ENCODE measurements at places on chromosomes 16 and 17.

GRCh38 chr16:10729104-10730048 lies 14.3 kb upstream of the NUBP1 start:
- no peak for DNase-seq

DNA sequence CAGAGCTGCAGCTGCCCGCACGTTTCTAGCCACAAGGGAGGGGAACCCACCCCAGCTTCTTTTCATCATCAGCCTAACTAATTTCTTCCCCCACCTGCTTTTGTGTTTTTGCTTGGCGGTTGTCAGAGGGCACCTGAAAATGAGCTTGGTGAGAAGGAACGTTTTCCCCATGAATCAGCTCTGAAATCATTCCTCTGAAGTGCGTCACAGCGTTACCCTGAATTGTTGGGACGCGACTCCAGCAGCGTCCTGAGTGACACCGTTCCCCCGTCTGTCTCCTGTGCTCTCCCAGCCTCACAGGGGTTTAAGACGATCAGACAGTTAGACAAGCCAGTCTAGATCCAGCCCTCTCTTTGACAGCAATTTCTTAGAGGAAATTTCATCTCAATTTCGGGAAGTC lies 722.9 kb upstream of the EEF2KMT start:
- DNase-seq: no peak

DNA sequence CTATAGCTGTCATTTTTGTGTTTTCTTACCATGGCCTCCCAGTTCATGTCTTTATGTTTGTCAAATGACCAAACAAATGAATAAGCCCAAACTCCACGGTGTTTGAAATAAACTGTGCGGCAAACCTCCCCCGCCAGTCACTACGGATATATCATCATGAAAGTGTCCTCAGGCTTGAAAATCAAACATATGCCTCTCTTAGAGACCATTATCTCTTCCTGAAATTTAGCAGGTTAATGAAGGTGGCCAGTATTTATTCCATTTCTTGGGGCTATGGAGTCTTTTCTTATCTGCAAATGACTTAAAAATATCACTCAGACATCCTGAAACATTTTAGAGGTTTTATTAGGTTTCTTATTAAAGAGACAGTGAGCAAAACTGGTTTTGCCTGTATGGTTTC lies 610.3 kb upstream of the CDH5 start:
- no peak for DNase-seq

- DNase-seq: no peak
Observed at GRCh38 chr17:57247261-57247660, 9.1 kb upstream of the MSI2 start.

- no peak for DNase-seq
Observed at GRCh38 chr16:27639561-27640276, 89.8 kb downstream of the KATNIP start.

DNA sequence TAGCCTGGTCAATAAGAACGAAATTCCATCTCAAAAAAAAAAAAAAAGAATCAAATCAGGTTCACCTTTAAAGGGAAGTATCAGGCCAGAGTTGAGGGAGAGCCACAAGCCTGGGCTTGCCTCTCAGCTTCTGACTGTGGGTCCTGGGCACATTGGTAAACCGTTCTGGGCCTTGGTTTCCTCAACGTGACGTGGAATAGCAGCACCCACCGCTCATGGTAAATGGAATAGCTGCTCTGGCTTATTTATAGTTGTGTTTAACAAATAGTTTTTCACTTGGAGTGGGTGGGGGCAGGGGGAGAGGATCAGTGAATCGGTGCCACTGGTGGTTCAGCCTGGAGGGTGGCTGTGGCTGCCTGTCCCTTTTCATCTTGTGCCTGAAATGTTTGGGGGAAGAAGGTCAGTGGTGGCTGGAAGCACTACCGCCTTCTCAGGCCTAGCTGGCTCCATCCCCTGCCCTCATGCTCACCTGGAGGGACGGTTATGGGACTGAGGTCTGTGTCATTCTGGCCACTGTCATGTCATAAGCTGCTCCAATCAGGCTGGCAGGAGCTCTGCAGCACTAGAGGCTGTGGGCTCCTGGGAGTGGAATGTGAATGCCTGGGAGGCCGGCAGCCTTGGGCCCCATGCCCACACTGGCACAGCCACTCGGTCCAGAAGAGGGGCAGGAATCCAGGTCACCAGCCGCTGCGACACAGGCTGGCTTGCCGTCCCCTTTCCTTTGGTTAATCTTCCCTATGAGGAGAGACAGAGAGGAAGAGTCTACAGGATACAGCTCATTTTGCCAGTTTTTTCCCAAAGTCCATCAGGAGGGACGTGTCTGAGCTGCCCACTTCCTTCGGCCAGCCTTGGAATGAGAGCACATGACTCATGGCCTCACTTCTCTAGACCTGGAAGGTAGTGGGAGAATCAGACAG lies 27.0 kb downstream of the CCR7 start:
- DNase-seq: no peak

GRCh38 chr17:31320241-31320640 lies 1.2 kb downstream of the EVI2A start:
- DNase-seq: no peak

DNA sequence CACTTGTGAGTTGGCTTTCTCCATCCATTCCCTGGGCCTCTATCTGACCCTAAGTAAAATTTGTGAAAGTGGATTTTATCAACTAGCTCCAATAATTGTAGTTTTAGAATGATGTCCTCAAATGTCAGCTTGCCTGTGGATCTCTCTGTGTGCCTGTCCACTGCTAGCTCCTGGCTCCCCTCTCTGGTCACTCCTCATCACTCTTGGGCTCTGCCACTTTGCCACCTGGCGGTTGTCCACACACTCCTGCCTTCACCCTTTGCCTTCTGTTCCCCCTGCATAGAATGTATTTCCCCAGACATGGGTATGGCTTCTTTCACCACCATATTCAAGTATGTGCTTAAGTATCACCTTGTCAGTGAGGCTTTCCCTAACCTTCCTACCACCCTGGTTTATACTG lies 19.8 kb downstream of the ANKFN1 start:
- DNase-seq: no peak

DNA sequence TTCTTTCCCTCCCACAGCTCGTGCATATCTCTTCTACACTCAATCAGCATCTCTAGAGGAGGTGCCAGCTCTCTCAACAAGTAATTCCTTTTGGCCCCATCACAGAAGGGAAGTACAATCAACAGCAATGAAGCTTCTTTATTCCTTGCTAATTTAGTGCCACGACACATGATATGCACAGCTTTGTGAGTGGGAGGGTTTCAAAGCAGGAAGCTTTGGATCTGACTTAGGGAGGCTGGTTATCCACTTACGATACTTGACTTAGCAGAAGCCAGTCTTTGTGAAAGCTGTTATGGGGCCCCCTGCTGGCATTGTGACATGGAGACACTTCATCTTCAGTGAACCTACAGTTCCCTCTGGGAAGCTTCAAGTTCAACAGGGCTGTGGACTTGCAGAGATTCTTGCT lies 81.0 kb downstream of the TMEM100 start:
- DNase-seq: peak; percentile 4

GRCh38 chr17:34607917-34608316 lies 28.5 kb downstream of the TMEM132E start:
- DNase-seq: no peak

- DNase-seq: no peak
Observed at GRCh38 chr16:2526135-2526534, 5.1 kb downstream of the CEMP1 start.

- DNase-seq: no peak
Observed at GRCh38 chr17:2211661-2212399, 91.8 kb downstream of the SMG6 start.

GRCh38 chr17:48246612-48247011 lies 139.0 kb downstream of the SNX11 start:
- no peak for DNase-seq

GRCh38 chr16:505479-506245 lies 21.9 kb upstream of the CAPN15 start:
- DNase-seq: no peak
